Femur (tissue), 1 donor: ENCODE measurements at places on chromosomes 2 and 18.
A peak's percentile ranks its signal among the peaks of the same experiment; 100 is the strongest.

- no peak for DNase-seq
These were observed 13.0 kb downstream of the VPS4B start for GRCh38 chr18:63409301-63409700.

GRCh38 chr2:64063924-64064331 is 44.7 kb upstream of the VPS54 start:
- DNase-seq, result no peak

DNA sequence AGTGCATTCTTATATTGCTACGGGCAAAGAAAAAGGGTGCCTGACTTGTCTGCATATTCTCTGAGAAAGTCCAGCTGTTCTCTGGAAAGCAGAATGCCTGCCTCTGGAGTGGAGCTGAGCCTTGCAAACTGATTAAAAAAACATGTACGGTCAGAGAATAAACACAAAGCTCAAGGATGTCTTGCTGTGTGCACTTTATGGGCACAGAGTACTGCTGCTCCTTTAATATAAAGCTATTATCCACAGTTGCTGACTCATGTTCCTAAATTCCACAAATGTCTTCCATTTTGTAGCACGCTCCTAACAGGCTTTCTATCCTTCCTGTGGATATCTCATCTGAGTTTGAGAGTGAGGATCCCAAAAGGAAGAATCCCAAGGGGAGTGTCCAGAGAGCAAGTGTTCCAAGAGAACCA is 229.0 kb downstream of the MREG start:
- peak; percentile 52 for DNase-seq

DNA sequence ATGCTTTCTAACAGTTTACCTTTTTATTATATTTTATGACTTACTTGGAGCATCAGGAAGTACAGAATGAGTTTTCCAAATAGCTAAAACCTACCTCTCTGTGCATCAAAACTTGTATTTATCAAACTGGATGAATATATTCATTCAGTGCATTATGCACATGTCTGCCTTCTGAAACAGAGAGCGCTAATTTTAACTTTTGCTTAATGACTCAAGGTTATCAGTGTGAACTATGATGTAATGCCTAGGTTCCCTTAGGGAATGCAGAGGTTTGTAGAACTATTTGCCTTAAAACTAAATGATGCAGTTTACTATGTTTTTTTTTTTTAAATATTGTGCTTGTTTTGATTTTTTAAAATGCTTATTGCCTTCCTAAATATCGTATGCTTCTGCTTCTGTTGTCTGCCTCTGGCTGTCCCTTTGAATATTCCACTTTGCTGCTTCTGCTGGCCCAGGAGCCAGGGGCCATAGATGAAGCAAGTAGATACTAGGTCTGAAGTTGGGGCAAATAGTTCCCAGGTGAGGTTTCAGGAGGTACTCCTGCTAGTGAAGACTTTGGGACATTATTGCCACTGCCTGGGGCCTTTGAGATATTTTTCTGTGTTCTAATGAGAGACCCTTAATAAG is 16.5 kb downstream of the TMEM178A start:
- DNase-seq, result no peak
